Cerebellum (tissue), 4 donors: ENCODE measurements at places on chromosomes 1 and 21.

DNA sequence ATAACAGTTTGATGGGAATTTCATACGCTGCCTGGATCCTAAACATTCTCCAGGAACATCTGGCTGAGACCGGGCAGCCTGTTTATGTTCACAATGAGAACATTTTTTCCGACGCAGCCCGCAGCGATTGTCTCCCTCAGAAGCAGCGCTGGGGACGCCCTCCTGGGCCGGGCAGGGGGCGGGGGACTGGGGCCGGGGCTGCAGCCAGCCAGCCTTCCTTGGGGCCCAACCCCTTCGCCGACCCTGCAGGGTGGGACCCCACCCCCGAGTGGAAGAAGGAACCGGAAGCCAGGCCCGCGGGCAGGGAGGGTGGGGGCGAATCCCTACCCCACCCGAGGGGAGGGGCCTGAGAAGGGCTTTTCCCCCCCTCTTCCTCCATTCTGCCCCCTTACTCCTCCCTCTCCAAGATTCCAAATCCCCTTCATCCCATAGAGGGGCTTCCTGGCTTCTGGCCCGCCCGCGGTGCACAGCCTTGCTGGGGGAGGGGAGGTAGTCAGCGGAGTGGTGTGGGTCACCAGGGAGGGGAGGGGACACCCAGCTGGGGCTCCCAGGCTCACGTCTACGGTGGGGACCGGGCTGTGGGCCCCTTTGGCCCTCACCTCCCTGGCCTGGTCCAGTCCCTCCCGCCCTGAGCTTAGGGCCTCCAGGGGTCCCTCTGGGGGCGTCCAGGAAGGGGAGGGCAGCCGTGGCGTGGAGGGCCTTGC is 60.6 kb downstream of the WNT9A start:
- no peak for DNase-seq

DNA sequence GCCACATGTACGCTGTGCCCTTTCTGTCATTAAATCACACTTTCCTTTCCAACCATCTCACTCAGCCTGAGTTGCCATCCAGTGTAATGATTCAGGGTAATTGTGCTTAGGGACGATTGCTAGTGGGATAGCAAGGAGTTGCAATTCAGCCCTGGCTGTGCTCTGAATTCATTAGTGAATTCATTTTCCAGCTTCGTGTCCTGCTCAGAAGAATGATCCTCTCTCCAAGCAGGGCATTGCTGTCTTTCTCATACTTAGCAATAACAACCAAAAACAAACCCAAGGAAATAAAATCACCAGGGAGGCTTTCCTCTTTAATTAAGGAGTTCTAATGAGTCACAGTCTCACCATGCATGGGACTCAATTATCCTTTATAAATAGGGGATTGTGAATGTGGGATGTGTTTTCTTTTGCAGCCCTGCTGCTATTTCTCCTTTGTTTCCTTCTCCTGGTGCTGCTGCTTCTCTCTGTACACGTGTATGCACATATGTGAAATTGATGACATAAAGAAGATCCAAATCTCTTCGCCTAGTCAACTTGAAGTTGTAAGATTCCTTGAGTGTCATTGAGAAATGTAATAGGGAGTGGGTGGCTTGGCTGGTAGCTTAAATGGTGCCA is 167.0 kb downstream of the TSEN15 start:
- no peak for DNase-seq

DNA sequence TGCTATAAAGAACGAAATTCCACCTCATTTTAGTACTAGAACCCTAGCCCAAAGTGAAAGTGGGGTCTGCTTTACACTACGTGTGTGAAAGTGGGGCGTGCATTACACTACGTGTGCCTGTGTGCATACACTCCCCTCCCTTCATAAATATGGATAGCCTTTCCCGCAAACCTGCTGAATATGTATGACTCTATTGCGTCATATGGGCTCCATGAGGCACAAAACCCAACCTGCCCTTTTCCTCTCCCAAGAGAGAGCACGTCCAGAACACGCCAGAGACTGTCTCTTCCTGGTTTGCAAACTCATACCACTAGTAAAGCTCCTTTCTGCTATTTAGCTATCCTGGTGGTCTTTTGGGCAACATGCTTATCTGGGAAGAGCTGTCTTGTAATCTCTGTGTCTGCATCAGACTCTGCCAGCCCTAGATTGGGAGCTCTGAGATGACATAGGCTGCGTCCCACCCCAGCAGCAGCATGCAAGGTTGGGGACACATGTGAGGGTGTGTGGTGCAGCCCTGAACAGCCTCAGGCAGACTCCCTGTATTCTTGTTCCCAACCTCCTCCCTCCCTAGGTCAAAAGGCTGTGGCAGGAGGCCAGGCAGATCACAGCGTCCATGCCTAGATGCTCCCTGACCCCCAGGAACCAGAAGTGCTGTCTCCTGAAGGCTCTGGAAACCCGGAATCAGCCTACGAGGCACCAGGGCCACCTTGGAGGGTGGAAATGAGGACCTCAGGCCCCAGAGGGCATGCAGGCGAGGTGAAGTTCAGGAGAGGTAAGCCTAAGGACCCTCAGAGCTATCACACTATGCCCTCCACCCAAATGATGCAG is 12.3 kb upstream of the PADI1 start:
- no peak for DNase-seq

DNA sequence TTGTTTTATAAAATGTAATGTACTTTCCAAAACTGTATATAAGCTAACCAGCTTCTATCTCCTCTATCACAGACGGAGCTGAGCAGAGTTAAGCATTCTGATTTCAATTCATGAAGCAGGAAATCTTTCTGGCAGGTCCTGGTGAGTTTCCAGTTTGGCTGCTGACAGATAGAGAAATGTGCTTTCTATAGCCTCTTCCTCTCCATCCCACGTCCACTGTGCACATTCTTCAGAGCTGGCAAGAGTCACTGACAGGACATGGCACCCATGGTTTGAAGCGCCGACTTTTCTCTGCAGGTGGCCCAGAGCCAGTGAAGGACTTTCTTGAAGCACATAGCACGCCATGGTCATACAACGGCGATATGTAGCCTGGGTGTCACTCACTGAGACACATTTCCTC is 52.3 kb upstream of the POU2F1 start:
- peak; percentile 77 for DNase-seq

- DNase-seq: no peak
These were observed 28.5 kb upstream of the CREG1 start for GRCh38 chr1:167582064-167582463.

DNA sequence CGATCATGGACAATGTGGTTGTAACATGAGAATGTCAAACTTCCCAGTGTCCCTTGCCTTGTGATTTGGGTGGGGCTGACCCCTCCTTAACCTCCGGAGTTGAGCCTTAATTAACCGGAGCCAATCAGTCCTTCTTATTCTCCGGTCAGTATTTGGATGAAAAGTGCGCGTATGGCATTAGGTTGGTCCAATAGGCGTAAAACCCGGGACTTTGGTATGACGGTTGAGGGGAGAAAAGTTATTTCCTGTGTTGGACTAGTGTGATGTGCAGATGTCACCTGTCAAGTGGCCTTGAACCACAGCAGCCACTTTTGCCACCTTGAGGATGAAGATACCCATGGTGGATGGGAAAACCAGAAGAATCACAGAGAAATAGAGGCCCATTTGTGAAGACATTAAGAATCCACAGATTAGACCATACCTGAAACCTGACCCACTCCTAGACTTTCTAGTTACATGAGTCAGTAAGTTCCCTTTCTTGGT is 5.1 kb downstream of the PAFAH2 start:
- DNase-seq: no peak

- DNase-seq: no peak
These were observed 6.3 kb upstream of the RBBP5 start for GRCh38 chr1:205128050-205128449.

DNA sequence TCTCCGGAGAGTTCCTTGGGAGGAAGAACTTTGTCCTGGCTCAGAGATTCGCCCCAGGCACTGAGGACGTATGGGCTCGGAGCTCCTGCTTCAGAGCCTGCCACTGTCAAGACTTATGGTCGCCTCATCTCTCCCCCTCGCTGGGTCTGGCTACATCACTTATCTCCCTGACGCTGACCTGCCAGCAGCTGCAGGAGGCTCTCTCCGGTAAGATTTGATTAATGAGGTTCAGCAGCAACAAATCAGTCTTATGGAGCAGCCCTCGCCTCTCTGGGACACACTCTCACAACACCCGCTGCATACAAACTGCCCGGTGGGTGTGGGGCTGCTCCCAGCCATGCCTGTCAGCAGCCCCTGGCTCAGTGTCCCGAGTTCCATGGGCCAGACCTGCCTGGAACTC is 297.8 kb downstream of the RRAGC start:
- DNase-seq: no peak

- no peak for DNase-seq
These were observed 18.9 kb upstream of the VWA5B1 start for GRCh38 chr1:20271498-20272400.

DNA sequence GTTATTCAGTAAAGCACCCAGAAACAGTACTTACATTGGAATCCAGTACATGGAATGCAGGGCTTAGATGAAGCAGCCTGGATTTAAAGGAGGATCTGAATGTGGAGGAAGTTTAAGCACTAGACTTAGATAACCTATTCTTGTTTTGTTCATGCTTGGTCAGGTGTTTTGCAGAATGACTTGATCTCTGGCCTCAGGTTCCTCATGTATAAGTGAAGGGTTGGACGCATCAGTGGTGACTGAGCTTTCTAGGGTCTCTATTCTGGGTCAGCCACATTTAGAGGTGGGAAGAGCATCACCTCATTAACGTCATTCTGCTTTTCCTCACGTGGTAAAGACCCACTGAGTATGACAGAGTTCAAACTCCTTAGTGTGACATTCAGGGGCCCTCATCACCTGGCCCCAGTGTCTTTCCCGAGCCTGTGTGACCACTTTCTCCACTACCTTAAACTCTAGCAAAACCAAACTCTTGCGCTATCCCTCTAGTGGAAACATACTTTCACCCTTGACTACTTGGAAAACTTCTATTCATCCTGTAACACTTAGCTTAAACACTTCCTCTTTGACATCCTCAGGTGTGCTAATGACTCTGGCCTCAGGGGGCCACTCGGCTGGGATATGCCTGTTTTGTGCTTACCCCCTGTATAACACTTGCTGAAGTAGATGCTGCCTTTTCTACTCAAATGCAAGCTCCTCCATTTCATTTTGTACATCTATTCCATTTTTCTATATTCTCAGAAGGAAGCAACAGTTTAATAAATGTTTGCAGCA is 871 bp upstream of the ERICH3 start:
- DNase-seq: no peak

DNA sequence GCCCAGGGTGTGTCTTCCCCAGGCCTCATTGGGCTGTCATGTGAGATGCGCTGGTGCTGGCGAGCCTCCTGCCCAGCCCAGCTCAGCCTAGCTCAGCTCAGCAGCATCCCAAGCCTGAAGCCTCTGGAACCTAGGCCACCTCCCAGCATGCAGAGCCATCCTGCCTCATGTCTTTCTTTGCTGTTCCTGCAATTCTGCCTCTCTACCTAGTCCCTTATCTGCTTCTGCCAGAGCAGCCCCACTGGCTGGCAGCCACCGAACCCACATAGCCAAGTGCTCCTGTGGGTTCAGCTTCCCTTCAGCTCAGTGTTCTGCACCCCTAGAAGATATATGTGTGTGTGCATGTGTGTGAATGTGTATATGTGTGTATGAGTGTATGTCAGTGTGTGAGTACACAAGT is 291.5 kb upstream of the VAMP3 start:
- no peak for DNase-seq
